WTC11 (cell line): ENCODE measurements at places on chromosomes 6 and 20.

- DNase-seq: peak; percentile 36
These were observed 423.1 kb downstream of the MAFB start for GRCh38 chr20:40265825-40266533.

DNA sequence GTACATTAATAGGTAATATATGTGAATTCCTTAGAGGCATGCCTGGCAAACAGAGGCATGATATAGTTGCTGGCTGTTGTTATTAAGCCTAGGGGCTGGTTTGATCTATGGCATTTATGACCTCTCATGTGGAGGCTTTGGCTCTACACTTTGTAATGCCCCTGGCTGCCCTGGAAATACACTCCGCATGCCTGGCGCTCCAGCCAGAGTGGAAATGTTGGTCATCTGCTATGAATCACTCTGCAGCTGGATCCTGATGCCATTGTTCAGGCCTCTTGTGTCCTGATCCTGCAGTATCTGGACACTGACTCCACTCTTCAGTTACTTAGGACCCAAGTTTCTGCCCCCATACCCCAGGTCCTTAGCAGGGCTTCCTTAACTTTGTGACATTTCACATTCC is 200.5 kb upstream of the PCSK2 start:
- no peak for DNase-seq

DNA sequence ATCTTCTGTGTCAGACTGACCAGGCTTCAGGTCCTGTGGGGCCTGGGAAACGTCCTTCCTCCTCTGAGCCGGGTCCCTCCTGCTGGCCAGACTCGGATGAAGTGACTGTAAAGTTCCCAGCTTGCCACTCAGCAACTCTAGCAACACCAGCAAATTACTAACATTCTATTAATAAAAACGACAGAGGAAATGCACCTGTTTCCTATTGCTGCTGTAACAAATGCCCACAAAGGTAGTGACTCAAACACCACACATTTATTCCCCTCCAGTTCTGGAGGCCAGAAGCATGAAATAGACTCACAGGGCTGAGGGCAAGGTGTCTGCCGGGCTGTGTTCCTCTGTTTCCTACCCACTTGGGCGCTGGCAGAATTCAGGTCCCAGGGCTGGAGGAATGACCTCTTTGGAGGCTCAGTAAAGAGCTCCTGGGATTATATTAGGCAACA is 48.8 kb downstream of the CTCFL start:
- peak; percentile 7 for DNase-seq

DNA sequence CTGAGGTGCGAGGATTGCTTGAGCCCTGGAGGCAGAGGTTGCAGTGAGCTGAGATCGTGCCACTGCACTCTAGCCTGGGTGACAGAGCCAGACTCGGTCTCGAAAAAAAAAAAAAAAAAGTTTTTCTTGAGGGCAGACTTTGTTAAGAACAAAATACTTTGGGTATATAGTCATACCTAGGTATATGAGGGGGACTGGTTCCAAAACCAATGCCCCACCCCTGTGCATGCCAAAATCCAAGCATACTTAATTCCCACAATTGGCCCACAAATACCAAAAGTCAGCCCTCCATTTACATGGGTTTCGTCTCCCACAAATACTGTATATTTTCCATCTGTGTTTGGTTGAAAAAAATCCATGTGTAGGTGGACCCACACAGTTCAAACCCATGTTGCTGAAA is 119.9 kb downstream of the INSM1 start:
- no peak for DNase-seq

DNA sequence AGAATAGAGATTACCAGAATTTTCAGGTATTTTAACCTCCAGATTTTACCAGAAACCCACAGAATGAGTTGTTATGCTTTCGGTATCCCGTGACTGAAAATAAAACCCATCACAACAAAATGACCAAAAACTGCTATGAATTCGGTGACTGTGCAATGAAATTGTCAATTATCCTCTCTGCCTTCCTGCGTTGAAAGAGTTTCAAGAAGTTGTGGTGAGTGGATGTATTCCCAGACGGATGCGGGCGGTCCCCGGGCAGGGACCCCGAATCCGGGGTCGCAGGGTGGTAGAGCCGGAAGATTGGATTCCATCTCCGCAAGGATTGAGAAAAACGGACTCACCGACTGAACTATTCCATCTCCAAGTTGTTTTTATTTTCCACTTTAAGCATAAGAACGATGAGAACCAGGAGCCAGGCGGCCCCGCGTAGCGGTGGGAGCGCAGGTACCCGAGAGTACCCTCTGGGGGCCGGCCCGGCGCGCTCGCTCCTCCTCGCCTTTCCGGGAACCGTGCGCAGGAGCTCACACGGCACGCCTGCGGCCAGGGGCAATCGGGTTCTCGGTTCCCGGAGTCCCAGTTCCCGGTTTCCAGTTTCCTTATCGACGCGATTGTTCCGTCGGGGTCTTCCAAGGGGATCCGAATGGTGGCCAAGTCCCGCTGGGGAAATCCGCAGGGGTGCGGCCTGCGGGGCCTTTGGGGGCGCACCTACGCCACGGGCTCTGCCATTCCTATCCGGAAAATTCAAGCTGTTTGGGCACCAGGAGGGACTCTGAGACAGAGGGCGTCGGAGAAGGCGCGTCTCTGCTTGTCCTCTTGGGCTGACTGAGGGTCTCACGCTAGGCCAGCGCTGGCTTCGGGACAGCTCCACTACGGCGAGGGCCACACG is 104.9 kb upstream of the PRDM1 start:
- peak; percentile 72 for DNase-seq

GRCh38 chr6:17483391-17484016 is 90.1 kb downstream of the CAP2 start:
- DNase-seq: no peak

GRCh38 chr6:44189257-44189656 is 27.5 kb upstream of the MYMX start:
- DNase-seq: no peak

DNA sequence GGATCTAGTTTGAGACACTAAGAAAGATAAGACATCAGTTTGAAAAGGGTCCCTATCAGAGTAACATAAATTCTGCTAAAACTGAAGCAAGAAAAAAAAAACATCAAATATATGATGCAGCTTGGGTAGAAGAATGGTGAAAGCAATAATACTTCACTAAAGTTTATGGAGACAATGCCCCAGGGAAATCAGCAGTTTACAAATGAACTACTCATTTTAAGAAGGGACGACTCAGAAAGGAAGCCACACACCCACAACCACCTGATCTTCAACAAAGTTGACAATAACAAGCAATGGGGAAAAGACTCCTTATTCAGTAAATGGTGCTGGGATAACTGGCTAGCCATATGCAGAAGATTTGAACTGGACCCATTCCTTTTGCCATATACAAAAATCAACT is 143.5 kb downstream of the TPBG start:
- no peak for DNase-seq

- no peak for DNase-seq
These were observed 168.2 kb upstream of the CST7 start for GRCh38 chr20:24780674-24781417.

DNA sequence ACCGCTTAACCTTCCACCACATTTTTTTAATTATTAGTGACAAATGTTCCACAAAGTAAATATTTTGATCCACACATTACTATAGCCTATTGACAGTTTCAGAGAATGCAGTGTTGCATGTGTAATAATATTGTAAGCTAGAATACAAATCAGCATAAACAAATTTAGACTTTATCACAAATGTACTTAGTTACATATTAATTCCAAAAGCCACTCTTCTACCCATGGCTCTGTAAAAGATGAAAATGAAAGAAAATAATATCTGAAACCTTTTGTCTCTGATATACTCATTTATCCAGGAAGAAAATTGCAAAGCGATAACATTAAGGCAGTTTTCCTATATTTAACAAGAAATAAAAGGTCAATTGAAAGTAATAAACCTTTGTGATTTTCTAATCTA is 954.0 kb upstream of the MAN1A1 start:
- DNase-seq: no peak

- no peak for DNase-seq
These were observed 133.7 kb upstream of the GMDS start for GRCh38 chr6:2378891-2379652.

GRCh38 chr20:6533761-6534479 is 233.6 kb upstream of the BMP2 start:
- no peak for DNase-seq

GRCh38 chr6:29617782-29618554 is 15.0 kb downstream of the GABBR1 start:
- DNase-seq: peak; percentile 65
